Renal cortical epithelial cell (primary cell): ENCODE measurements at places on chromosomes 2 and 18.

GRCh38 chr2:23622966-23623675, 238.1 kb downstream of the KLHL29 start:
- no peak for DNase-seq

DNA sequence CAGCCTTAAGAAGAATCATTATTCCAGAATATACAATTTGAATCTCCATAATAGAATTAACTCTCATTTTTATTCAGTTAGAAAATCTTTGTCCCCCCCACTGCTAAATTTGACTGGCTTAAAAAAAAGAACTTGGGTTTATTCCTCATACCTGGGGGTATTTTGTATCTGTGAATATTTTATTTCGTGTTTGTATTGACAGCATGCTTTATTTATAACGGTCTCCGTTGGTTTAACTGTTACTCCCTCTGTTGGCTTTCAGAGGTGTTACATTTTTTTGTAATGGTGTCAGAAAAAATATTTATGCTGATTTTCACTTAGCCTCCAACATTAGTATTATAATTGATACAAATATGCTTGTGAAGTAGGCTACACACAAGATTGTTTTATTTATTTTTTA, 109.1 kb downstream of the HAUS1 start:
- DNase-seq: peak; percentile 43

DNA sequence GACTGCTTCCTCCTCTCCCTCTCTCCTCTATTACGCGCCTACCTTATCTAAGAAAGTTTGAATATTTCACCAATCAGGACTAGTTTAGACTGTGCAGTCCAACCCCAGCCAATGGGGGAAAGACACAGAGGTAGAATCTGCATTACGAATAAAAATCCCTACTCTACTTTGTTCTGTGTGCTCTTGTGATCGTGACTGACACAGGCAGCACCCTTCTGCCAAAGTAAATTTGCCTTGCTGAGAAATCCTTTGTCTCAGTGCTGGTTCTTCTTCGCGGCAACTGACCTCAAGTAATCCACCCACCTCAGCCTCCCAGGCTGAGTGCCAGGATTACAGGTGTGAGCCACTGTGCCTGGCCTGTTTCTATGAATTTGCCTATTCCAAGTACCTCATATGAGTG, 8.6 kb upstream of the CDCA7 start:
- peak; percentile 11 for DNase-seq

DNA sequence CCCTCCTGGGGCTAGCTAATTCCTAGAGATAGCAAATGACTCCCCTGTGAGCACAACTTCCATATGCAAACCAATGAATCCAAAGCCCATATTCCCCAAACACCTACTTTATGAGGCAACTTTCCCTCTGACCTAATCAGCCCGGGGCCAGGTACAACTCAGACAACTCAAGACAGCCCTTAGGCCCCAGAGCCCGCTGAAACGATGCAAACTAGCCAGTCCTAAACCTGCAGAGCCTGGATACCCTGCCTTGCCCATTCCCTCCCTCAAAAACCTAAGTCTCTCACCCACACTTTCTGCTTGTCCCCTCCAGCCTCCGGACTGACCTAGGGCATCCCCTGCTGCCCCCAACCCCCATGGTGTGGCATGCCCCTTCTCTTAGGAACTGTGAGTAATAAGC, 142.8 kb downstream of the ACTR3 start:
- DNase-seq: no peak

DNA sequence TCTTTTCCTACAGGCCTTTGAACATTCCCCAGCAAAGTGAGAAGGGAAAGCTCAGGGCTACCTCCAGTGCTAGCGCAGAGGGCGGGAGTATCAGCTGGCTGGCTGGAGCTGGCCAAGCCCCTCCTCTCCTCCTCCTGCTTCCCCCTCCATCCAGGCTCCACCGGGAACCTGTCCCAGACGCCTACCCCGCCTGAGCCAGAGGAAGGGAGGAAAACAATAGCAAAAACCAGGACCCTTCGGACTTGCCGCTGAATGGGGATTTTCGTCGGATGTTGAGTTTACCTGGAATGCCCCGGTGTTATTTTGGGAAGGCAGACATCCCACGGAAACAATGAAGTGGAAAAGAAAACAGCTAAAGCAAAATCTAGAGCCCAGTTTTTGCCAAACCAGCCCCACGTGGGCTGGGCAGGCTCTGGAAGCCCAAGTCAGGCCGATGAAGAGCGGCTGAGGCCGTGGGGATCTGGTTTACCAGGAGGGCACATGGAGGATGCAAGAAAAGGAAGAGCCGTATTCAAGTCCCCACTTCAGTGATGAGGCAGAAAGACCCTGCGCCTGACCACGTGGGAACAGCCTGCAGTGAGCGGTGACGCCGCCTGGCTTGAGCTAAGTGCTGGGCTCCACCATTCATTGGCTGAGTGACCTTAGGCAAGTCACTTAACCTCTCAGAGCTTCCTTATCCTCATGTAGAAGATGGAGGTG, 100.4 kb upstream of the LCLAT1 start:
- DNase-seq: no peak

DNA sequence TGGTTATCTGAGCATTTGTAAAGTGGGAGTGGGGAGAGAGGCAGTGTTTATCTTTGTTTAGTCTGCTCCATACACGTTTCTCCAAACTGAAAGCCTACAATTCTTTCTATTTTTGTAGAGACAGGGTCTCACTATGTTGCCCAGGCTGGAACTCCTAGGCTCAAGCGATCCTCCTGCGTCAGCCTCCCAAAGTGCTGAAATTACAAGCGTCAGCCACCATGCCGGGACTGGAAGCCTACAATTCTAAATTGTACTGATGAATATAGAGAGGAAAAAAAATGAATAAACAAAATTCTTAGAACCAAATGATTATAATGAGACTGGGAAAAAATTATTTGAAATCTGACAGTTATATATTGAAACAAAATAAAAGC, 1.4 kb upstream of the ZFAND2B start:
- DNase-seq: no peak

GRCh38 chr18:32177530-32177929, 12.3 kb upstream of the MEP1B start:
- no peak for DNase-seq

DNA sequence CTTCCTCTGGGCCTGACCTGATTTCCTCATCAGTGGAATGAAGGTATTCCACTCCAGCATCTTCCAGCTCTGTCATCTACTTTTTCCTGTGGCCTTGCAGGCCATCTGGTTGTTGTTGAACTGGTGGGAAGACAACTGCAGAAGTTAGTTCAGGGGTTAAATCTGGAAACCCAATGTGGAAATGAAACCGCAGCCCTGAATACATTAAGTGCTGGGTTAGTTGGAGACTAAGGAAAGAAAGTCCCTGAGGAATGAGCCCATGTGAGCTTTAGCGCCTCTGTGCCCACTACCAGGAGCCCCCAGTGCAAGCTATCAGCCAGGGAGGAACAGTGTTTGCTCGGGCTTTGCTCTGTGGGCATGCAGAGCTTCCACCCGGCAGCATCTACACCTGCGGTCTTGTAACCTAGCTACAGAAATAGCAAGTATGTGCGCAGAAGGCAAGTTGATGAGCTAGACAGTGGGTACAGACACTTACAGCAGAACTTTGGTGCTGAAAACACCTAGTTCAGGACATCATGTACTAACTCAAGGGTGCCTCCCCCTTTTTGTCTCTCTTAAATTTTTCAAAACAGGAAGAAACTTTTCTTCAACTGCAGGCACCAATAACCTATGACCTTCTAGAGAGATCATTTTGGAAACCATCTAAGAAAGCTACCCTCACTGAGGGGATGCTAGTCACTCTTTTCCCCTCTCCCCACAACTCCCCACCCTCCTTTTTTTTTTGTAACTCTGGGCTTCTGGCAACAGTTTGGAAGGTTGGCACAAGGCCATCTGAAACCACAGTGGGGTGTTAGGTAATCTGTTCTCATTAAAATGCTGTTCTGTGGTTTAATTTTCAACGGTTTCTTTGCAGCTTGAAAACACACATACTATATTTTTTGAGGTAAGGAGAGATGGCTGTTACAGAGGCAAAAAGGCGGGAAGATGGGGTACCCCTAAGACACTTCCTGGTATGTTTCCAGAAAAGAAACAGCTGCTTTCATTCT, 18.3 kb upstream of the CXCR4 start:
- DNase-seq: peak; percentile 72

GRCh38 chr18:60469387-60470100, 97.0 kb upstream of the MC4R start:
- DNase-seq: no peak

- DNase-seq: no peak
These were observed 194.8 kb downstream of the LNPK start for GRCh38 chr2:175807031-175807873.

DNA sequence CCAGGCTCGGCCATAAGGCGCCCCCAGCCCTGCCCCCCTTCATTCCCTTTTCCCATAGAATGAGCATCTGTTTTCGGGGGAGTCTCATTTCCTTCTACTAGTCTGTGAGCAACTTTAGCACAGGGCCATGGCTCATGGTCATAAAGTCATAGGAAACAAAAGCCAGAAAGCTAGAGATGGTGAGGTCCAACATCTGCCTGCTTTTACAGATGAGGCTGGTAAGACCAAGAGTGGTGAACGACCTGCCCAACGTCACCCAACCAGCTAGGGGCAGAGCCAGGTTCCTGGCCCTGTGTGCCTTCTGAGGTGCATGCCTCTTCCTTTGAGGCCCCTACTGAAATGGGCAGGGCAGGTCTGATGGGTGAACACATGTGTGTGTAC, 212.7 kb downstream of the DYSF start:
- DNase-seq: no peak

GRCh38 chr2:155692856-155693255, 639.7 kb downstream of the NR4A2 start:
- no peak for DNase-seq

DNA sequence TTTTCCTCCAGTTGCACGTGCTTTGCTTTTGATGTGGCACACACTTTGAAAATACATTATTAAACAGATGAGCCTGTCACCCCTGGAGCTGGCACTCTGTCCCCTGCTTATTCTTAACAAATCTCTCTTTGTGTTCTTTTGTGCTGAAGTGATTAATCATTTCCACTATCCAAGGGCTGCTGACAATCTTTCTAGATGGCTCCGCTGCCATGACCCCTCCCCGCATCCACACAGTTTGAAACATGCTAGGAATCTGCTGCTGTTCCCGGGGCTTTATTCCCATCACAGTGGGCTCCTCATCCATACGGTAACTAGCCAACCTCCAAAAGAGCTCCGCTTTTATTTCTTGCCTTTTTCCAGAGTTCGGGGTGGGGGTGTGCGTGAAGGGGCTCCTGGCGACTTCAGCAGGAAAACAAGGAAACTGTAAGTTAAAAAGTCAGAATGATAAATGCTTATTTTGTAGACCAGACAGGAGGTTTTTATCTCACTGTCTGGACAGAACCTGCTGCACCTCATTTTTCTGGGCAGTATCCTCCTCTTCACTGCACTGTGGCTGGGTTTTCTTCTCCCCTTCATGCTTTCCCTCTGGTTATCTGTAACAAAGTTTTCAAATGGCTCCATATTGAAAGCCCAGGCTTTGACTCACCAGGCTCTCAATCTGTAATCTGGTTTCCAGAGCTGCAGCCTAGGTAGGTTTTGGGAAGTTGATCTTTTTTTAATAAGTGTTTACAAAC, 319.7 kb downstream of the AFF3 start:
- no peak for DNase-seq

- no peak for DNase-seq
These were observed 47.8 kb downstream of the TMX3 start for GRCh38 chr18:68667121-68667520.

DNA sequence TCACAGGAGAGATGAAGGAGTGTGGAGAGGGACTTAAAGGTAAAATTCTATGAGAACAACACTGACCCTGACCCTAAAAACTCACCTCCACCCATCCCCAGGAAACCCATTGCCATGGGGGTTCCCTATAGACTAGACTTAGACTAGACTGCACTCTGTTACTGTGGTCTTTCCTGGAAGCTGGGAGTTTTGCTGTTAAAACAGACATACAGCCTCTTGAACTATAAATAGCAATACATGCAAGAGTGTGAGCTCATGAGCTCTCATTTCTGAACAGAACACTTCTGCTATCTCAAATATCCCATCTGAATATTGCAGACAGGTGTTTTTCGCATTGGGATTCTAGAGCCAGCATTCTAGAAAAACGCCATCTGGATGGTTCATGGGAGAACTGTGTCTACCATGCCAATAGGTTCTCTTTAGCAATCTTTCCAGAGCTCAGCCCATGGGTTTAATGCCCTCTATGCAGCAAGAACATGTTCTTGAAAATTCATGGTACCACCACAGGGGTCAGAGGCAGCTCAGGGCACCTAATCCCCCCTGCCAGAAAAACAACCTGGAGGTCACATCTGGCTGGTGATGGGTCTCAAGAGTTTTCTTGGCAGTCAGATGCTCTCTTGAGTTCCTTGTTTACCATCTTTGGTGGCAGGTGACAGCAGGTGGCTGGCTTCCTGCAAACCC, 51.9 kb downstream of the SLC14A2 start:
- DNase-seq: no peak

DNA sequence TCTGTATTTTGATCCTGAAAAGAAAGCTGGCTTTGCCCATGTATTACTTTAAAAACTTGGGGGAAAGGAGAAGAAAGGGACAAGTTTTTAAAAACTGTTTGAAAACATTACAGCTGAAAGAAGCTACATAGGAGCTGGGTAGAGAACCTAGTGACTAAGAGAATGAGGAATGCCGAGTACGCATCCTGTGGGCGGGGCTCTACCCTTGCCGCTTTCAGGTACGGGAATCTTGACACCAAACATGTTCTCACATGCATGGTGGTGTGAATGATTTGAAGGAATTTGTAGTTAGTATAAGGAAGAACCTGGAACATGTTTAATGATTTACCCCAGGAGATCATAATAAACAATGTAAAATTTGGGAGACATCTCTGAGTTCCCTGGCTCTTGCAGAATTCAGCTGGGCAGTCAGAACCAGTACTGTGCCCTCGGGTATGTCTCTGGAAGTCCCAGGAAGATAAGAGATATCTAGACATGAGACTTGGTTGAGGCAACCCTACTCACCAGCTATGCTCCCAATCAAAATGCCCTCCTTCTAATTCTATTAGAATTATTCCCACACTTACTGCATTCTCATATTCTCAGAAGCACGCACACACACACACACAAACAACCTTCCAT, 16.5 kb upstream of the TGFA start:
- peak; percentile 92 for DNase-seq

DNA sequence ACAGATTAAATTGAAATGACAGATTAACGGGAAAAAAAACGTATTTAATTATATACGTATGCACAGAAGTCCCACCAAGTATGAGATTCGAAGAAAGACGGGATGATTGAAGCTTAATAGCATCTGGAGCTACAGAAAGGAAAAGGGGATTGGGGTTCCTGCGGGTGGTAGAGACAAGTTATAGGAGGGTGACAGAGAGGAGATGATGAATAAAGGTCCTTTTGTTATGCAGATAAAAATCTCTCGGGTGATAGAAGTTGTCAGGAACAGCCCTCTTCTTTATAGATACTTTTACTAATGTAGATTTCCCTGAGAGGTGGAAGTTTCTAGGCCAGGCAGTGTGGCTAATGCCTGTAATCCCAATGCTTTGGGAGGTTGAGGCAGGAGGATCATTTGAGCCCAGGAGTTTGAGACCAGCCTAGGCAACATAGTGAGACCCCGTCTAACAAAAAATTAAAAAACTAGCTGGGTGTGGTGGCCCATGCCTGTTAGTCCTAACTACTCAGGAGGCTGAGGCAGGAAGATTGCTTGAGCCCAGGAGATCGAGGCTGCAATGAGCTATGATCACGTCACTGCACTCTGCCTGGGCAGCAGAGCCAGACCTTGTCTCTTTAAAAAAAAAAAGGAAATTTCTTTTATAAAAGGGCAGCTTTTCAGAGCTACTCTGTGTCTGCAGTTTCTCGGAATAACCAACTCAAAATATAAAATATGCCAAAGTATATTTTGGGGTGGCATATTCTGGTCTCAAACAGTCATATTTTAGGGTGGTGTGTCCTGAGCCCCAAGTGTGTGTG, 113.0 kb downstream of the STPG4 start:
- DNase-seq: no peak

GRCh38 chr18:80175451-80176204, 66.6 kb downstream of the ADNP2 start:
- no peak for DNase-seq

- DNase-seq: no peak
These were observed 16.8 kb downstream of the HDLBP start for GRCh38 chr2:241298673-241299072.
